ENCODE measurements at places on chromosomes 12 and 14. TPM values are rescaled to one million over a fixed set of nuclear protein-coding genes. Genes with fewer than 3 reads are reported as not detected.

GRCh38 chr14:68843471-68844209, 50.8 kb upstream of the ZFP36L1 start:
- H3K4me1 ChIP-seq: peaks cover 9% of the 10 kb centered on the region
- H3K36me3 ChIP-seq: no peaks in the 10 kb centered on the region
- peak; percentile 66 for DNase-seq
- H3K4me3 ChIP-seq: no peak overlapping the region

DNA sequence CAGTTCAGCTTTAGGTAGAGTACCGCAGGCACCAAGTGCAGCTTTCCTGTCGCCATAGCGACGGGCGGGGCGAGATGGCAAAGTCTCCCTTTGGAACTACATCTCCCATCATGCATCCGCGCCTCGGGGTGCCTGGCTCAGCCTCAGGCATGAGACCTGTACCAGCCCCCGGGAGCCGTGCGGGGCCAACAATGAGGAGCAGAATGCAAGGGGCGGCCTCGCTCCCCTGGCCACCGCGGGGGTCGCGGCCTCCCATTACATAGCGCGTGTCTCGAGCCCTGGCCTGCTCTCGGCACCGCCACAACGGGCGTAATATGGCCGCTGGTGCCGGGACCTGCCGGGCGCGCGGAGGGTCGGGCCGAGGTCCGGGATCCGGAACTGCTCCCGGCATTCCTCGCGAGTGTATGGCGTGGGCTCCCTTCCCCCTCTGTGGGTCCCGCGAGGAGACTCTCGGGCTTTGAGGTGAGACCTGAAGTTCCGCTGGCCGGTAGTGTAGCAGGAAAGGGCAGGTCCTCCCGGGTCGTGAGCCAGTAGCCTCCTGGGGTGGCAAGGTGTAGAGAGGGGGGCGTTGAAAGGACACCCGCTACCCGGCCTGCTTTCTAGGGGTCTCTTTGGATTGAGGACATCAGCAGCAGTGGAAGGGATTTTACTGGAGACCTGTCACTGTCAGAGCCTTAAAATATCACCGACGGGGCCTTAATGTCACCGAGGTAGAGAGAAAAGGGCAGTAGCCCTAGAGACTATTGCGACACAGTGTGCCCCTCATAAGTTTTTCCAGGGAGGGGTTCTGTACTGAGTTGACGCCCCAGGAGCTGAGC, at the start of gene THTPA:
TSS of gene THTPA (plus strand) at position 390 of the 818 bp plus-strand sequence. CDS start 487 bp downstream, outside the sequence.
- peaks cover 16% of the 10 kb centered on the region for H3K36me3 ChIP-seq
- DNase-seq: peak; percentile 96
- H3K4me1 ChIP-seq: peaks cover 24% of the 10 kb centered on the region
- peak within 1 kb of the TSS; percentile 78 for H3K4me3 ChIP-seq

GRCh38 chr12:40502322-40502721, 189.9 kb upstream of the CNTN1 start:
- DNase-seq: no peak
- H3K4me1 ChIP-seq: no peaks in the 10 kb centered on the region
- no peaks in the 10 kb centered on the region for H3K36me3 ChIP-seq
- H3K27me3 ChIP-seq: no peaks in the 10 kb centered on the region

DNA sequence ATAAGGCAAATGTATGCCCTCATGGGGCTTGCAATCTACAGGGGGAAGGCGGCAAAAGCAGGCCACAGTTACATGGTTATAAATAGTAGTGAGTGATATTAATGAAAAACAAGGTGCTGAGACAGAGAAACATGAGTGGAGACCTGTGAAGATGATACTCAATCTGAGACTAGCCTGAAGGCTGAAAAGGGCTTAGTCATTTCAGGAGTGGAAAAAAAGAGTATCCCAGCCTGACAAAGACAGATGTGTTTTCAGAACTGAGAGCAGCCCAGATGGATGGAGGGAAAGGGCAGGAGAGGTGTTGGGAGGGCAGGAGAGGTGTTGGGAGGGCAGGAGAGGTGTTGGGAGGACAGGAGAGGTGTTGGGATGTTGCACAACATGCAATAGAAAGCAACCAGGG, 181.9 kb downstream of the C12orf42 start:
- H3K27me3 ChIP-seq: no peaks in the 10 kb centered on the region
- no peaks in the 10 kb centered on the region for H3K4me1 ChIP-seq
- H3K36me3 ChIP-seq: no peaks in the 10 kb centered on the region
- no peak for DNase-seq

P2RX2 gene
- not detected for polyA plus RNA-seq
